ENCODE measurements at places on chromosomes 7 and 10. TPM values are rescaled to one million over a fixed set of nuclear protein-coding genes. Genes with fewer than 3 reads are reported as not detected.

DNA sequence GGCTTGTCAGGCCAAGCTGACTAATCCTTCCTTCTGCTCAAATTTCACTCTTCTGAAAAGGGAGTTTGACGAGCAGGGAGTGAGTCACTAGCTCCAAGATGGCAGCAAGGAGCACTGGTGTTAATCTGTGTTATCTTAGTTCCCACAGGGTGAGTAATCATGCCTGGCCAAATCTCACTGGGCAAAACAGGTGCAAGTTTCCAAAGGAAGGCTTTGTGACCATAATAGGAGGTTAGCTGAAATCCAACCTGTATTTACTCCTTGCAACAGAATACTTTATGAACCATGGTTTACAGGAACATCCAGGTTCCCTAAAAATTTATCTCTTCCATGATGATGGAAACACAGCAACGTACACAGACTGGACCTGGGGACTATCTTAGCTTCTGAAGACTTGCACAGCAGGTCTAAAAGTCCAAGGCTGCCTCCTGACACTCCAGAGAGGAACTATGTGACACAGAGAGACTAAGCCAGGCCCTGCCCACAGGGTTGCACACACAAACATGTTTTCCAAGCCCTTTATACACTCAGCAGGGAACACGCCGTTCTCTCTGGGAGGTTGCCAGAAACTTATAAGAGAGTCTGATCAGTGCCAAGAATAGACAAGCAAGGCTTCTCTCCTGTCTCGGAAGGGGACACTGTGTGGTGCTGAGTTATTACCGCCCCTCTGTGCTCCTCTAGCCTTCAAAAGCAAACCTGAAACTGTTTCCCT is 46.3 kb downstream of the PDK4 start:
- DNase-seq: peak; percentile 70

MYPN gene
- 93.8 TPM for polyA plus RNA-seq

- DNase-seq: peak; percentile 2
Measured at GRCh38 chr10:27100813-27101347, 586 bp upstream of the ANKRD26 start.

- no peak for DNase-seq
Measured at GRCh38 chr7:130276796-130277762, 10.4 kb downstream of the CPA2 start.

- no peak for DNase-seq
Measured at GRCh38 chr7:16554518-16555236, 28.1 kb downstream of the LRRC72 start.

GRCh38 chr7:71633551-71634008 is 501.6 kb downstream of the GALNT17 start:
- no peak for DNase-seq

DNA sequence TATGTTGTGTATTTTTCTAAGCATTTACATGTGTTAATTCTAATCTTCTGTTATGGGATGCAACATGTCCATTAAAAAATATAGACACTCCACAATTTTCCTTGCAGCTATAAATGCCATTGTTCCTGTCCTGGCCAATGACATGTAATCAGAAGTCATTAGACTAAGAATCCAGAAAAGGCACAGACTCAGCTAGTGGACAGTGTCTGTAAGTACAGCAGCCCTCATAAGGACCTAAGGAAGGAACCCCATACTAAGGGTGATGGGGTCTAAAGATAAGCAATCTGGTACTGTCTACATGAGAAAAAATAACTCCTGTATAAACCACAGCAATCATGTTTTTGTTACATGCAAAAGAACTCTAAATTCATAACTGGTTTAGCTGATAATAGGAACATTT is 115.9 kb downstream of the GPR85 start:
- DNase-seq: no peak

PRLHR gene
- polyA plus RNA-seq: not detected

MACROH2A2 gene
- 21.2 TPM for polyA plus RNA-seq

TACR2 gene
- polyA plus RNA-seq: 0.59 TPM

GRCh38 chr10:33273295-33274002 is 61.0 kb downstream of the NRP1 start:
- no peak for DNase-seq

PNLIPRP1 gene
- polyA plus RNA-seq: not detected

GRCh38 chr7:122543891-122544290 is 155.0 kb downstream of the RNF133 start:
- no peak for DNase-seq

ATOH7 gene
- polyA plus RNA-seq: 0.15 TPM

AKR1C1 gene
- polyA plus RNA-seq: 7.2 TPM

- DNase-seq: no peak
Measured at GRCh38 chr7:123811056-123811455, 33.9 kb upstream of the HYAL4 start.

IDI2 gene
- polyA plus RNA-seq: 0.14 TPM

FRMPD2 gene
- 0.16 TPM for polyA plus RNA-seq

GRCh38 chr10:37976880-37977203 is 395 bp upstream of the ZNF25 start:
- no peak for DNase-seq

LEP gene
- not detected for polyA plus RNA-seq

FANK1 gene
- polyA plus RNA-seq: 0.71 TPM

C10orf62 gene
- 0.11 TPM for polyA plus RNA-seq

- DNase-seq: no peak
Measured at GRCh38 chr10:4453950-4454349, 372.1 kb upstream of the AKR1E2 start.

KAT6B gene
- 17.2 TPM for polyA plus RNA-seq

DNA sequence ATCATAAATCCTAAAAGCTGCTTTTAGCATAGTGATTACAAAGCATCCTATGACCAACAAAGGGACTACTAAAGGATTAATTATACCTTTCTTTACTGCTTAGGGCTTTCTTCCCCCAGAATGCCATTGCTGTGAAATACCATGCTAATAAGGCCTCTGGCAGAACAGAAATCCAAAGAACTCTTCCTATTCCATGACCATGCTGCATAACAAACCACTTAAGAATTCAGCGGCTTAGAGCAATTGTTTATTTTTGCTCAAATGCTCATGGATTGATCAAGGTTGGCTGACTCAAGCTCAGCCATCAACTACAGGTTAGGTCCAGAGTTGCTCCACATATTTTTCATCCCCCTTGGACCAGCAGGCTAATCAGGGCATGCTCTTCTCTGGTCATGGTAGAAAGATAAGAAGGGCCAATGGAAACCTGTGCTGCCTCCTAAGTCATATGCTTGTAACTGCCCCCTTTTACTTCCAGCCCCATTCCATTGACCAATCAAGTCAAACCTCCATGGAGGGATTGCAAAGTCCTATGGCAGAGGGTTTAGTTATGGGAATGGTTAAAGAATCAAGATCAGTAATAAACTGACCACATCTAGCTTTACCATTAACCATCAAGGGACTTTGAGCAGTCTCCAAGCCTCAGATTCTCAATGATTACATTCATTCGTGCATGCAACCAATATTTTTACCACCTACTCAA is 244.4 kb upstream of the FZD1 start:
- no peak for DNase-seq

PNLIPRP2 gene
- 0.25 TPM for polyA plus RNA-seq

ITGA8 gene
- 7.3 TPM for polyA plus RNA-seq

DNA sequence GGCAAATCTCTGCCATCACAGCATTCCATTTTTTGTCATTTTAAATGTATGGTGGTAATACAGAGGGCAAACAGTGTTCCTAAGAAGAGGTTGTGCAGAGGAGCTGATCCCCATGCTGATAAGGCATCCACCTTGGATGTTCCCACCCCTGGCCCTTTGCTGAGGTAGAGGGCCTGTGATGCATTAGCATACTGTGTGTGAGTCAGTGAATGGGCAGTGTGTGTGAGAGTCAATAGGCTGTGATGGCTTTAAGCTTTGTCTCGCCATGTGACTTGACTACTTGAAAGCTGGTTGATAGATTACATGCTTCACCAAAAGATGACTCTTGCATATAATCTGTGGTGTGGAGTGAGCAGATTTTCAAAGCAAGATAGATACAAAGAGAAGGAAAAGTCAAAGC is 81.3 kb downstream of the INSYN2A start:
- DNase-seq: no peak

DNA sequence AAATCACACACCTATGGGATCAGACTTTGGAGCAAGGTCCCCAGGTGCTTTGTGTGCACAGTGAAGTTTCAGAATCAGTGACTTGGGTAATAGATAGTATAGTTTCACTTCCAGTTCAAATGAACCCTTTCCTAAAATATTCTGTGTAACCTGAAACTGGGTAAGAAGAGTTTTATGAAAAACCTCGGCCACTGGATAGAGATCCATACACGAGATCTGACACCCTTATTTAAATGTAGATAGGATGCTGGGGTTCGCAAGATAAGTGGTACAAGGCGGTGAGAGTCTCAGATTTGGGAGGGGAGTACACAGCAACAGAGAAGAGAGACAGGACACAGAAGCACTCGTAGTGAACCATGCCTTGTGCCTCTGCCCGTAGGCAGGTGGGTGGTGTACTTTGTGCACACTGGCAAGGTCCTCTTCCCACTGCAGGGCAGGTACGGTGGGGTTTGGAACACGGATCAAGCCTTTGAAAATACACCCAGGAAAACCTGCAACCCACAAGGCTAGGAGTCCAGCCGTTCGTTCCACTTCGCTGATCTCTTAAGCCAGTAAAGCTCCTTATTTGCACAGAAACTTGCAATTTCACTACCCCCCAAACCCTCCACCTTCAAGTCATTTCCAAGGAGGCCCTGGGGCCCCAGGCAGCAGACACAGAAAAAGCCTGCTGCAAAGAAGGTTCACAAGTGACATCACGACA is 162.8 kb downstream of the USP6NL start:
- no peak for DNase-seq

UNC5B gene
- 11.1 TPM for polyA plus RNA-seq

- no peak for DNase-seq
Measured at GRCh38 chr7:94391726-94392392, 2.8 kb upstream of the COL1A2 start.

GRCh38 chr7:34454381-34454780 is 203.6 kb upstream of the NPSR1 start:
- no peak for DNase-seq

ELN gene
- 91.6 TPM for polyA plus RNA-seq

GRCh38 chr10:74018241-74018640 is 20.3 kb downstream of the VCL start:
- DNase-seq: no peak

METTL27 gene
- 1.9 TPM for polyA plus RNA-seq

Measured in forelimb muscle (tissue), 1 donor.